ENCODE measurements at places on chromosomes 16 and 17.

DNA sequence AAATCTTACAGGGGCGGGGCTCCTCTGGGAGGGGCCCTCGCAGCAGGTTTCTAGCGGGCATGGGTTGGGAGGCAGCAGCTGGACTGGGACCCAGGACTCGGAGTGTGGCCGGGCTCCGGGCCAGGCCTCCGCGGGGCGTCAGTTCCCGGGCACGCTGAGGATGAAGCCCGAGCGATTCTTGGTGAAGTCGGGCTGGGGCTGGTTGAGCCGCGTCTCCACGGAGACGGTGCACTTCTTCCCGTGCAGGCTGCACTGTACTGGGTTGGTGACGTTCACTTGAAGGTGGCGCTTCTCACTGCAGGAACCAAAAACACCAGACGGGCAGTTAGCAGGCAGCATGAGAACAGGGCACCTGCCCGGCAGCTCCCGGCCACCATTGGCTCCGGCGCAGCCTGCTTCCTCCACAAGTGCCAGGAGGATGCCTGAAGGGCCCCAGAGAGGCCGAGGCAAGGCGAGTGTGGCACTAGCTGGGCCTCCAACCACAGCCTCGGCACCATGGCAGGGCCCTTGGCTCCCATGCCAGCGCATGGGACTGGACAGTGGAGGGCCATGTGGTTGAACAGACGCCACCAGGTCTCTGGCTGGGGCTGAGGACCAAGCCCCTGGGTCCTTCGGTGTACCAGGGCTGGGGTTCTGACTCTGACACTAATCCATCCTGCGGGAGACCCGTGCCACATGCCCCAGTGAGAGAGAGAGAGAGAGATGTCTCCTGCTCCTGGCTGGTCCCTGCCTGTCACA lies 8.0 kb downstream of the CDK5R1 start:
- no peak for DNase-seq

GRCh38 chr17:17051380-17051779 lies 9.1 kb downstream of the MPRIP start:
- DNase-seq = no peak

GRCh38 chr17:76199469-76199868 lies 40.8 kb downstream of the RNF157 start:
- DNase-seq = no peak

GRCh38 chr16:55393991-55394390 lies 70.0 kb downstream of the IRX6 start:
- no peak for DNase-seq

DNA sequence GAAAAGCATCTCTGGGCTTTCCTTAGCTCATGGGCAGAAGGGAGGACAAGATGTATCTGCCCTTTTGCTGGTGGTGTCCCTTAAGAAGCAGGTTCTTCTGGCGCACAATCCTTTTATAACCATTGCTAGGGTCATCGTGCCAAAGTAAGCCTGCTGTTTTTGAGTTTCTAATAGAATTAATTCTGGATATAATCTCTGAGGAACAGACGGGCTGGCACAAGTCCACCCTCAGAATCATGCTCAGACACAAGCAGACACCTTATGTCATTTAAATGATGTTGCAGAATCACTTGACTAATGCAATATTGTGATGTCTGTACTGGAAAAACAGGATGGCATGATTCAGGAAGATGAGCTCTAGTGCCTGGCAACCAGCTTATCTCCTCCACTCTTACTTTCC lies 18.8 kb upstream of the MMD start:
- no peak for DNase-seq

DNA sequence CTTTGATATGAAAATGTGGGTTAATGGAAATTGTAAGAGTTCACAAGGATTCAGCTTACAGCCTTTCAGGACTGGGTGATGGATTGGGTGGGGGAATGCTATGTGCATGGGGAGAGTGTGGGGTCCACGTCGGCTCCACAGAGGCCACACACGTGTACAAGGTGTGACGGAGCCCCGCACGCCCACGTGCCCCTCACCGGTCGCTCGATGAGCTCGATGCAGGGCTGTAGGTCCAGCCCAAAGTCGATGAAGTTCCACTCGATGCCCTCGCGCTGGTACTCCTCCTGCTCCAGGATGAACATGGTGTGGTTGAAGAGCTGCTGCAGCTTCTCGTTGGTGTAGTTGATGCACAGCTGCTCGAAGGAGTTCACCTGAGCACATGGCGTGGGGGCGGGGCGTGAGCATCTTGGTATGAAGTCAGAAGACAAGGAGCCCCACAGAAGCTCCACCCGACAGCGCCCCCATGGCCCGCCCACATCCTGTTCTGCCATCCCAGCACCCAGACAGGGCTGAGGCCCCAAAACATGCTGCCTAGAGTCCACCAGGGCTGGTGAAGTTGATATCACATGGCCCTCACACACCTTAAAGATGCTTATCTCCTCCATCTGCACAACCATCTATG lies 99.1 kb downstream of the MYH11 start:
- DNase-seq = no peak

All from RKO (cell line).